ENCODE measurements at places on chromosomes 7 and 10.
A peak's percentile ranks its signal among the peaks of the same experiment; 100 is the strongest.

DNA sequence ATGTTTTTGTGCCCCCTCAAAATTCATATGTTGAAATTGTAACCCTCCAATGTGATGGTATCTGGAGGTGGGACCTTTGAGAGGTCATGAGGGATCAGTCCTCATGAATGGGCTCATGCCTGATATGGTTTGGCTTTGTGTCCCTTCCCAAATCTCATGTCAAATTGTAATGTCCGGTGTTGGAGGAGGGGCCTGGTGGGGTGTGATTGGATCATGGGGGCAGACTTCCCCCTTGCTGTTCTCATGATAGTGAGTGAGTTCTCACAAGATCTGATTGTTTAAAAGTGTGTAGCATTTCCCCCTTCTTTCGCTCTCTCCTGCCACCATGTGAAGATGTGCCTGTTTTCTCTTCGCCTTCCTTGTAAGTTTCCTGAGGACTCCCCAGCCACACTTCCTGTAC is 53.4 kb downstream of the TLL2 start:
- no peak for DNase-seq

GRCh38 chr7:157397731-157398691 is 61.2 kb downstream of the DNAJB6 start:
- no peak for DNase-seq

- DNase-seq: no peak
These were observed 79.4 kb upstream of the PRKCQ start for GRCh38 chr10:6659451-6659850.

- DNase-seq: no peak
These were observed 242.8 kb downstream of the ELFN1 start for GRCh38 chr7:1912593-1913465.

- no peak for DNase-seq
These were observed 102.9 kb upstream of the ARMC3 start for GRCh38 chr10:22824984-22825383.

- no peak for DNase-seq
These were observed 152.6 kb upstream of the PFKP start for GRCh38 chr10:2914741-2915140.

DNA sequence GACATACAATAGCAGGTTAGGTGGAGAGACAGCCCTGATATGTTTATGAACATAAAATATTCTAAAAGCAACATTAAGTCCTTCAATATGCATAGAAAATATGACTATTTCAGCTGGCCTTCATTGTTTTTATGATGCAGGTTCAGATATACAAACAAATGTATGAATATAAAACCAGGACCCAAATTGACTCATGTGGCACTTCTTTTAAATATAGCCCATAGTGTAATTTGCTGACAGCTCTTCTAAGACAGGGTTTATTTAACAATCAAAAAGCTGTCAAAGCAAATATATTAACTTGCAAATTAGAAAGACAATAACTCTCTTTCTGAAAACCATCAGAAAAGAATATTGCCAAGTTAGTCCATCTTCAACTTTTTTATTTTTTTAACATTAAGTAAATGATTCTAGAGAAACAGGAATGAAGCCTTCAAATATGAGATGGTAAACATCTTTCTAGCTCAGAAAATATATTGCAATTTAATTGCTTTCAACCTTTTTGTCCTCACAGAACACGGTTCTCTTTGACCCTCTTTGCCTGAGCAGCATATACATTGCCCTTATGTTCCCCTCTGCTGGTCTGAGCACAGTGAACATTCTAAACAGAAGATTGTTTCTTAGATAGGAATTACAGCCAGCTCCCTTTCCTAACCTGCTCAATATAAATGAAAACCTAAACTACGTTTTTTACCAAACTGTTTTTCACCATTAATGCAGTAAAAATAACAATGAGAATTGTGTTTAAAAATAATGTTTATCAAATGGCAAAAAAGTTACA is 82.8 kb downstream of the CACNA2D1 start:
- DNase-seq: no peak

DNA sequence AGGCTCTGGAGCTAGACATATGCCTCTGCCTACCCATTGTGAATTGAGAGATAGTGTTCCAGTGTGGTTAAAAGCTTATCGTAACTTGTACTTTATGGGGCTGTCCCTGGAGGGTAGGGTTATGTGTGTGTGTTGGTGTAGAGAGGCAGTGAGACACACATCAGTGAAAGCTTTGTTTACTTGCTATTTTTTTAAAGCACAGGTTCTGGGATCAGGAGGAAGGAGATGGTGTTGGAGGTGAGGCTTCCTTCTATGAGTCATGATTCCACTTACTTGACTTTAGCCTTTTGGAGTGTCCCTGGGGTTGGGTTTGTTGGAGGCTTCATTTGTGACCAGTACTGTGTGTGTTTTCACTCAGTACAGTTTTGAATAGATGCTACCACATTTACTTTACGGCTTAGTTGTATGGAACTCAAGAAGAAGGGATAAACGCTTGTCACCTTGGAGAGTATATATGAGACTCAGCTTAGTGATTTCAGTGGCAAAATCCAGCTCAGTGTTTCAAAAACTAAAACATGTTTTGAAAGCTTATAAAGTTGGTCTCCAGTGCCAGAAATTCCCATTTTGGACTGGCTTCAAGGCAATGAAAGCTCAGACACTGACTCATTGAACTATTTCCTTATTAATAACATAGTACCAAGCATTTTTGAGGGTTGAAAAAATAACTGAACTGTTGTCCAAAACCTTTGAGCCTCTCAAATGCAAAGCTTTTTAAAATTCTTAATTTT is 106.2 kb downstream of the PLXDC2 start:
- DNase-seq: no peak

- DNase-seq: no peak
These were observed 77.1 kb downstream of the RAB18 start for GRCh38 chr10:27581225-27581624.

GRCh38 chr7:155881471-155882350 is 69.4 kb upstream of the SHH start:
- no peak for DNase-seq

- DNase-seq: no peak
These were observed 47.6 kb upstream of the ENO4 start for GRCh38 chr10:116801658-116802057.

DNA sequence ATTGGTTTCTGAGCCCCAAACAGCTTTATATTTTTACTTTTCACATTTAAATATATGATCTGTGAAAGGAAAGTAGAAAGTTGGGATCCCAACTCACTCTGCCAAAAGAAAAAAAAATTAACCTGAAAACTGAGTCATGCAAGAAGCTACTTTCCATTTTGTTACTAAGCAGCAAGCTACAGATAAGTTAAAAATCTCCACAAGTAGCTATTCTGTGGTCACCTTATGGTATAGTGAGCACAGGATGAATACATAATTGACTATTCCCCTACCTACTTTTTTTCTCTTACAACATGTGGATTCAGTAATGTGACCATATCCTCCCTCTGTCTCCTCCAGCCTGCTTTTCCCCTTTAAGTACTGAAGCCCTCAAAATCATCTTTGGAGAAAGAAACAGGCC is 30.3 kb upstream of the CREB3L2 start:
- no peak for DNase-seq

DNA sequence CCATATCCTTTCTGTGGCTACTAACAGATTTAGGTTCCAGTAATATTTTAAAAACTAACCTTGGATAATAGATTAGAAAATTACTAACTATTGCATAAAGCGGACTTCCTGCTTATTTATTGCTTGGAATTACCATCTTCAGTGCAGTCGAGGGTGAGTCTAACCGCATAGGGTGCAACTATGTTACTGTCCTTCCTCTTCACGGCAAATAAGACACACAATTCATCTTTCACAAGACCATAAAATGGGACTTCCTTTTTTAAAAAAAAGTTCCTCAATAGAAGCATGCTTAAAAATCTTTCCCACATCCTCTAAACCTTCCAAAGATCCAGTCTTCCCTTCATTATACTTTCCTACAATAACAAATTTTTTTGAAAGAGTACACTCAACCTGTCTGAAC is 2.1 kb downstream of the SLC25A40 start:
- DNase-seq: no peak

GRCh38 chr7:55593172-55593514 is 20.8 kb upstream of the VOPP1 start:
- no peak for DNase-seq

DNA sequence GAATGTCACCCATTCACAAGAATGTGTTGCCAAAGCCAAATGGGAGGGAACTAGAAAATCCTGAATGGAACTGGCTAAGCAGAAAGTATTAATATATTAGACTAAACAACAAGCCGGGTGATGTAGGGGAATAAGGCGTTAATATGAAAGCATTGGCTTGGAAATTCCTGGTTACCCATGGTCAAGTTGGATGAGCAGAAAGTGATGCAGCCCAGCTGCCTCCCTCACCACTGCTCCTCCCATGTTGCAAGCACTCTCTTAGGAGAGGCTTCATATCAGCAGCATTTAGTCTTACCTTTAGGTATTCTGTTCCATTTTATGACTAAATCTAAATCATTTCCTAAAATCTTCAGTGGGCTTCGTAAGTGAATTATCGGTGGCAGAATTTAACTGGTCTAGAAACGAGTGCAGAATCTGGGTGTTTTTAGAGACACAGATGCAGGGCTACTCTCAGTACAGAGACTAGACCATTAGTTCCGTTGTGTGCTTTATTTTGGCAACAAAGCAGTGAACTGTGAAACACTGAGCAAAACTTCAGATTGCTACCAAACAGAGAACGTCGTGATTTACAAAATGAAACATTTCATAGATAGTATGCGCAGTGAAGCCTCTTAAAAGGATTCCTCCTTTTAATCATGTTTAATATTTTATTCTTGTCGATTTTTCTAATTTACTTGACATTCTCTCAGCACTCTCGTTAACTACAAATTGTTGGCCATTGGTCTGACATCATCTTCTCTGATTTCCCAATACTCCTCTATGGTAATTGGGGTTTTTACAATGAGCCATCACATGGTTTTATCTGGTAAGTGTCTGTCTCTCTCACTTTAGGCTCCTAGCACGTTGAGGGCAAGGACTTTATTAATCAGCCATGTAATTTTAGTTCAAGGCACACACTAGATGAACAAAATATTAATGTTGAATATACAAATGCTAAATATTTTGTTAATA is 22.0 kb upstream of the HGF start:
- DNase-seq: no peak

DNA sequence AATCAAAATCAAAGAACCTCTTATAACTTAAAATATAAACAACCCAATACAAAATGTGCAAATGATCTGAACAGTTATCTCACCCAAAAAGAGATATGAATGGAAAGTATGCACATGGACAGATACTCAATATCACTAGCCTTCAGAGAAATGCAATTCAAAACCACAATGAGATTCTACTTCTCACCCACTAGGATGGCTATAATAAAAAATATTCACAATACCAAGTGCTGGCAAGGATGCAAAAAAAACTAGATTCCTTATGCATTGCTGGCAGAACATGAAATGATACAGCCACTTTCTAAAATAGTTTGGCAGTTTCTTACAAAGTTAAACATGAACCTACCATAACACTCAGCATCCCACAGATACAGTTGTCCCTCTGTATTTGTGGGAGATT is 130.1 kb upstream of the LRRN3 start:
- no peak for DNase-seq

DNA sequence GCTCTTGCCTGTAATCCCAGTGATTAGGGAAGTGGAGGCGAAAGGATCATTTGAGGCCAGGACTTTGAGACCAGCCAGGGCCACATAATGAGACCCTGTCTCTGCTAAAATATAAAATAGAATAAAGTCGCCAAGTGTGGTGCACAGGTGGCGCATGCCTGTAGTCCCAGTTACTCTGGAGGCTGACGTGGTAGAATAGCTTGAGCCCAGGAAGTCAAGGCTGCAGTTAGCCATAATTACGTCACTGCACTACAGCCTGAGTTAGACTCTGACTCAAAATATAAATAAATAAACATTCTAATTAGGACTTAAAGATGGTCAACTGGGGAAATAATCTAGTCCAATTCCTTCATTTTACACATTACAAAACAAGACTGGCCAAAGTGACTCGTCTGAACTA is 768 bp downstream of the CHCHD2 start:
- no peak for DNase-seq

GRCh38 chr7:114413761-114414155 is 857 bp upstream of the FOXP2 start:
- no peak for DNase-seq

GRCh38 chr7:1761097-1761496 is 91.0 kb downstream of the ELFN1 start:
- DNase-seq: no peak

DNA sequence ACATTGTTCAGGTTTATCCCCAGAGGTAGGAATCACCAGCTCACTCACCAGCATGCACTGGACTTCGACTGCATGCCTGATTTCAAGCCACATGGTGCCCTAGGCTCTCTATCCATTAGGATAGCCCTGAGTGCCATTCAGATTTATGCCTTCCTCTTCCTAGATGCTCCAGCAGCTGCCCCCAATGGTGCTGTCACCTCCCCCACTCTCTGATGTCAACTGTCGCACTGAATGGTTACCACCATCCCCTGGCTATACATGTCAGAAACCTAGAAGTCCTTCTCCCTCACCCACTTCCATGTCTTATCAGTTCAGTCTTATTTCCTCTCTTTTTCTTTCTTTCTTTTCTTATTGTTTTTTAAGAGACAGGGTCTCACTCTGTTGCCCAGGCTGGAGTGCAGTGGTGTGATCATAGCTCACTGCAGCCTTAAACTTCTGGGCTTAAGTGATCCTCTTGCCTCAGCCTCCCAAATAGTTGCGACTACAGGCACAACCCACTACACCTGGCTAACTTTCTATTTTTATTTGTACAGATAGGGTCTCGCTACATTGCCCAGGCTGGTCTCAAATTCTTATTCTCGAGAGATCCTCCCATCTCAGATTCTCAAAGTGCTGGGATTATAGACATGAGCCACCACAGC is 2.9 kb downstream of the SFXN4 start:
- no peak for DNase-seq

- DNase-seq: no peak
These were observed 16.7 kb upstream of the MAP3K8 start for GRCh38 chr10:30417301-30417700.

DNA sequence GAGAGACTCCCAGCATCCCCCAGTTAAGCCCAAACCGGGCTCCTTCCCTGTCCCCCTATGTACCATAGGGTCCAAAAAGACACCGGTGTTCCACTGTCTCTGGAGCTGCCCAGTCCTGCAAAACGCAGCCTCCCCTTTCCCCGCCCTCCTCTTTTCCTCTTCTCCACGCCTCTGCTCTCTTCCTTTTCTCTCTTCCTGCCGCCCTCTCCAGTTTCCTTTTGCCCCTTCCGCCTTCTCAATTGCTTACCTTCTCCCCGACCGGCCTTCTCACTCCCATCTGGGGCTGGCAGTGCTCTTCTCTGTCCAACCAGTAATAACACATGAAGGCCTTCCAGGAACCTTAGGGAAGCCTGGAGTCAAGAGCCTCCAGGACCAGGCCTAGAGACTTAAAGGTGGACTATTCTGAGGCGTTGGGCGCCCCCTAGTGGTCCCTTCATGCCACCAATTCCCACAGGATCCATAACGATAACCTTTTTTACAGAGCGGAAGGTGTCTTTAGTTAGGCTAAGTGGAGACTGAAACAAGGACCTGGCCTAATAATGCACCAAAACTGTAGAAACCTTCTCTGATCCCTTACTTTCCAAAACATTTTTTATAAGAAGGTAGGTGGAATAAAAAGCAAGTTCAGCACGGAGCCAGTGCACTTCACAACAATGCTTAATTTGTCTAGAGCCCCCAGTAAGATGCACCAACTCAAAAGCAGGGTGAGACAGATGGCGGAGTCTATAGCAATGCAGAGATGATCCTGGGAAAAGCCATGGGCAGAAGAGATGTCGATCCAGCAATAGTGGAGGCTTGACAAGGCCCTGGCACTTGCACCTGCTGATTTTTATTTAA is 27.2 kb upstream of the MSRB2 start:
- DNase-seq: peak; percentile 18

GRCh38 chr10:62858364-62858763 is 42.2 kb upstream of the EGR2 start:
- no peak for DNase-seq

- DNase-seq: no peak
These were observed 85.7 kb upstream of the IGFBP3 start for GRCh38 chr7:46006723-46007122.
